Stimulated activated CD4-positive, alpha-beta T cell treated with anti-CD3 and anti-CD28 coated beads, Interleukin-1b, Interleukin-23, amount 100 ng/mL, for 4 hours (primary cell): ENCODE measurements at places on chromosomes 3 and 15.

DNA sequence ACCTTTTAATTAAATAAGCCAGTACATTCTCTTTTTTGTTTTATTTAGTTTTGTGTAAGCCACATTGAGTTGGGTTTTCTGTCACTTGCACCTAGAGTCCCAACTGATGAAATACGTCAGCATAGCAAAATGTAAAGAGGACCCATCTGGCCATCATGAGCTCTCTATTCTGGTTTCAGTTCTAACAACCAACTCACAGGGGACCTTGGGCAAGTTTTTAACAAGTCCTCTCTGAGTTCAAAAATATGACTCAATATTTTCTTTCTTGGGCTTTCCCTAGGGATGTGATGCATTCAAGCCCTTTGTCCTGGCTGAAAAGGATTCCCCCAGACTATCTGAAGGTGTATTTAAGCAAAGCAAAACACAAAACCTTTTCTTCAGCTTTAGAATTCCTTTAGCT, 32.9 kb downstream of the PLCH1 start:
- DNase-seq, result no peak

- DNase-seq, result no peak
These were observed 47.4 kb downstream of the CHCHD4 start for GRCh38 chr3:14077310-14077709.

- DNase-seq, result no peak
These were observed 60.6 kb downstream of the CHAC1 start for GRCh38 chr15:41013691-41014414.

DNA sequence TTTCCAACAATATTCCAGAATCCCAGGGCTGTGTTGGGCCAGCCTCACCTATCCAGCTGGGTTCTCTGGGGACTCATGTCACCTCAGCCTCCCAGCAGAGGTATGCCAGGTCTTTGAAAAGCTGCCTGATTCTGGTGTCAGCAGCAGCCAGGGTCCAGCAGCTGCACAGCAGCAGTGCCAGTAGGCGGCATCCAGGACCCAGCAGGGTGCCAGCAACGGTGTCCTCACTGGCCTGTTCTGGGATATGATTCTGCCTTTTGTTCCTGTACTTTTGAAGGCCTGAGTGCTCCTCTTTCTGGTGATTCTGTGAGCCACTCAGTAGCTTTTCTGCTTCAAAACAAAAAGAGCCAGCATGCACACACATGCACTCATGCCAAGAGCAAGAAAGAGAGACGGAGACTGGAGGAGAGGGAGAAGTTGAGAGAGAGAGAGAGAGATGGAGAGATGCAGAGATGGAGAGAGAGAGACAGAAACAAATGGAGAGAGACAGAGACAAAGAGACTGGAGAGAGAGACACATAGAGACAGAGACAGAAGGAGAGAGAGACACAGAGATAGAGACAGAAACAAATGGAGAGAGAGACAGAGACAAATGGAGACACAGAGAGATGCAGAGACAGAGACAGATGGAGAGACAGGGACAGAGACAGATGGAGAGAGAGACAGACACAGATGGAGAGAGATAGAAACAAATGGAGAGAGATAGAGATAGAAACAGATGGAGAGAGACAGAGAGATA, 205.7 kb downstream of the UACA start:
- DNase-seq, result no peak

DNA sequence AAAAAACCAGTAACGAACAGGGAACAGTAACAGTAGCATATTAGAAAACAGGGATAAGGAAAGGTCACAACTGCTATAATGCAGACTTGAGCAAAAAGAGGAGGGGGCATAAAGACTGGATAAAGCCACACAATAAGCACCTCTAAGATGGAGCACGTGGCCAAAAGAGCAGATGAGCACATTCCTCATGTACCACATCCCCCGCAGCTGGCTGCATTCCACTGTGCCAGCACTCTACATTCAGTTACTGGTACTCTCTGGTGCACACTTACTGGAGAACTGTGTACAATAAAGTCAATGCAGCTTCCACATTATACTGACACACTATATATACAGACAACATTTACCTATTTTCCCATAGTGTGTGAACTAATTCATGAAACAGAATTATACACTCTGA, 64.7 kb downstream of the UBE3A start:
- DNase-seq, result no peak

DNA sequence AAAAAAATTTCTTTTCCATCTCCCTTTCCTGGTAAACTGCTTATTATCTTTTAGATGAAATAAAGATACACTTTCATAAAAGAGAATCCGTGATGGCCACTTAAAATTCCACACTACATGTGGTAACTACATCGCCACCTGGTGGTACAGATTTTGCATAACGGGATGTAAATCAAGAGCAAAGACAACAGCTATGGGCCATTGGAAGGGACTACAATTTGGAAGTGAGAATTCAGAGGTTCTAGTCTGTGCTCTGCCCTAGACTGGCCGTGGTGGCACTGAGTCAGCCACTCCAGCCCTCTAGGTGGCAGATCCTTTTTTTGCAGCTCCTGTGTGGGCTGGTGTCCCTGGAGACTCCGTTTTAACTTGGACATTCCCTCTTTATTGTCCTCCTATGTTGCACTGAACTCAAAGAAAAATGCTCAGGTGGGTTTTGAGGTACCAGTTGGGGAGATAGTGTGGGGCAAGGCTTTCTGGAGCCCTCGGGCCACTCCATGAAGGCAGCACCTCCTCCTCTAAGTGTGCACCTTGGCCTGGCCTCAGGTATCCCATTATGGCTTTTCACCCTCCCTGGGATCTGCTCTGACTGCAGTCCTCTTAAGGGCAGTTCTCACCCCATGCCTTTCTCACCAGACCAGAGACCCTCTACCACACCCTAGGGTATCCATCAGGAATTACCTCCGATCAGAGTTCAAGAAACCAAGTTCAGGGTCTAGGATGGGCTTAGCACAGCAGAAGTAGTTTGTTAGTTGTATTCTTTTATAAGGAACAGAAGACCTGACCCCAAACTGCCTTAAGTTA, 54.9 kb downstream of the SPSB4 start:
- DNase-seq, result peak; percentile 7

DNA sequence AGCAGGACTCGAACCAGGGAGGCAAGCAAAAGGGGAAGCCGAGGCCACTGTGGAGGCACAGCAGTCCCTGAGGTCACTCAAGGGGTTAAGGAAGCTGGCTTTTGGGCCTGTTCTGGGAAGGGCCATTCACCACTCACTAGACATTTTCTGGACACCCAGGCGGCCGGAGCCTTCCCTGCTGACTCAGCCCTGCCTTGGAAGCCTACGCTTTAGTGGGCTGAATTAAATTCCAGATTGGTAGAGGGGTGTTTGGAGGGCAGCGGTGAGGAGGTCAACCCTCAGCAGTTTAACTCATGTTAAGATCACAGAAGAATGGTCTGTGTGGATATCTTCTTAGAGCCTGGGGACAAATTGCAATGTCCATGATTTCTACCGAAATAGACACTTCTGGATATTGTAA, 152.8 kb downstream of the GABRG3 start:
- no peak for DNase-seq

GRCh38 chr3:124144035-124144814, 152.3 kb upstream of the ROPN1 start:
- no peak for DNase-seq

DNA sequence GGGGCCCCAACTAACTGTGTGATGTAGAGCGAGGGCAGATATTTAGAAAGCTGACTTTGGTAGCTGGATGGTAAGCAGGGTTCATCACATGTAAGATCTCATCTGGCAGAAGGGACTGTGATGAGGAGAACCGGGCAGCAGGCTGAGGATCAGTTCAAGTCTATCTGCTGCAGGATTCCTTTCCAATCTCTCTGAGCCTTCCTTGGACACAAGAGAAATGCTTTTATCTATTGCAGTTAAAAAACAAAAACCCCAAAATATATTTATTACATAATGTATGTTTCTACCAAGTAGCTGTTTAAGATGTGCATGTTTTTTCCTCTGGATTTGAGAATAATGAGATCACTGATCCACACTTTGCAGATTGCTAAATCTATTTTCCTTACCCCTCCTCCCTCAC, 411.5 kb downstream of the RAP2B start:
- DNase-seq, result no peak

- DNase-seq, result no peak
These were observed 196.5 kb downstream of the EPHB1 start for GRCh38 chr3:134991472-134992010.

DNA sequence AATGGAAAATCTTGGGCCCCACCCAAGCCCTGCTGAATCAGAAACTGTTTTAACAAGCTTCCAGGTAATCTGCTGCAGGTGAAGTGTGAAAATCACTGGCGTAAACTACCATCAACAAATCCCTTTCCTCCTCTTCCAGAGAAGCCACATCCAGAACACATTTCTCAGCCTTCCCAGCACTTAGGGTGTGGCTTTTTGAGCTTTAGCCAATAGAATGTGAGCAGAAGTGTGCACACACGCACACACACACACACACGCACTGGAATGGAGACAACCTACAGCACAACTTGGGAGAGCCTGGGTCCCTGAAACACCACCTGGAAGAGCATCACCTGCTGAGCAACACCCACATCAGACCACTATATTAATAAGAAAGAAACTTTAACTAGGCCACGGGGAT, 98.6 kb downstream of the OSBPL10 start:
- DNase-seq, result no peak
